ENCODE measurements at places on chromosomes 6 and 20. TPM values are rescaled to one million over a fixed set of nuclear protein-coding genes. Genes with fewer than 3 reads are reported as not detected.

DNA sequence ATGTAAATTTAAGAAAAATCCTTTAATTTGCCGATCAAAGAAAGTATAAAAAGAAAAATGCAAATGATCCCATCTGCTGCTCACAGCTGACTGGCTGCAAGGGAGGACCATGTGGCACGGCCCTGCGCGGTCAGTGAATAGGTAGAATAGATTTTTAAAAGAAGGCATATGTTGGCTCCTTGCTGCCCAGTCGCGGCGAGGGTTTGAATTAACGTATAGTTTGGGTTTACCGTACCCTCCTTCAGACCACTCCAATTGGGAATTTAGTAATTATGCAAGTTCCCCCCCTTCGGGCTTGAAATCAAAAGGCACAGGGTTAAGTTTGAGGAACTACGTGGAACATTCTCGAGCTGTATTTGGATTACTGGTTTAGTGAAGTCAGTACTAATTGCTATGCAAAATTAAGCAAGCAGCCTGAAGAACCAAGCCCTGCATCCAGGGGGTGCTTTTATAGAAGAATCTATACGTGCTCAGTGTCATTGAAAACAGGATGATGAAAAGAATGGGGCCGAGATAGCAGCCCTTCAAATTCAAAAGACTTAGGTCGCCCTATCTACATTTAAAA is 1.1 kb upstream of the BEND3 start:
- DNase-seq: peak; percentile 27

- no peak for DNase-seq
Observed at GRCh38 chr6:20661721-20662120, 127.5 kb downstream of the CDKAL1 start.

DNA sequence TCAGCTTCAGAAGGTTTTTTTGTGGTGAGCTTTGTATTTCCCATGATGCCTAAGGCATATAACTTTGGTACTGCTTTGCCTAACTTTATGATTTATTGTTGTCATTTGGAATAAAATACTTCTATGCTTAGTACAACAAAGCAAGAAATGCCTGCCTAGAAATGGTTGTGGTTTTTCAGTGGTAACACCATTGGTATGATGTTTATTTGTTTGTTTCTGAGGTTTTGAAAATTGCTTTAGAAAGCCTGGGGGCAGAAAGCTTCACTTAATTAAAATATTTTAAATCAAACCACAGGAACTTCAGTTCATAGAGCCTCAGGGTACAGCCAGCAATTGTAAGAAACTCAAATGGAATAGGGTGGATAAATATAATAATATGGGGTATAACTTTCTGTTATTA is 351.2 kb upstream of the MAP3K7 start:
- DNase-seq: no peak

DNA sequence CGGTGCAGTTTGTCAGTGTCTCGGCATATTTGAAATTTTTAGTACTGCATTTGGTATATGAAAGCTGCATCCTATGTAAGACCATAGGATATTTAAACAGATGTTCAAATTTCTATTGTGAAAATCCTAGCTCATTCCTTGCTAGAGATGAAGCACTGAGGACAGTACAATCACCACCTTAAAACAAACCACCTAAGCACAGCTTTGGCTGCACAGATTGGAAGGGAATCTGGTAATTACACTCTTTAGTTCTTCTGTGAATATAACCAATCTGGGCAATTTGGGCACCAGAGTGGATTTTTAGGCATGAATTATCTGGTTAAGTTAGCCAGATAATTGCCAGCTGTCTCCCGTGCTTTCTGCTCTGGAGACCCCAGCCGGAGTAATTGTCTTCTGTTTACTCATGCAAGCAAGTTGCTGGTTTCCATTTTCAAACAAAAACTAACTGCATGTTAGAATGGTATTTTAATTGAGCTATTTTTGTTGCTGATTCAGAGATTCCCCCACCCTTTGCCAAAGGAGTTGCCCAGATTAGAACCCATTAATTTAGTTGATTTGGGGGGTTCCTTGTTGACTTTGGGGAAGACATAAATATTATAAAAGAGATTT is 36.9 kb downstream of the E2F3 start:
- DNase-seq: no peak

GRCh38 chr6:144519426-144519825 is 234.3 kb downstream of the UTRN start:
- DNase-seq: no peak

- no peak for DNase-seq
Observed at GRCh38 chr6:89597372-89597771, 41.2 kb downstream of the LYRM2 start.

DNA sequence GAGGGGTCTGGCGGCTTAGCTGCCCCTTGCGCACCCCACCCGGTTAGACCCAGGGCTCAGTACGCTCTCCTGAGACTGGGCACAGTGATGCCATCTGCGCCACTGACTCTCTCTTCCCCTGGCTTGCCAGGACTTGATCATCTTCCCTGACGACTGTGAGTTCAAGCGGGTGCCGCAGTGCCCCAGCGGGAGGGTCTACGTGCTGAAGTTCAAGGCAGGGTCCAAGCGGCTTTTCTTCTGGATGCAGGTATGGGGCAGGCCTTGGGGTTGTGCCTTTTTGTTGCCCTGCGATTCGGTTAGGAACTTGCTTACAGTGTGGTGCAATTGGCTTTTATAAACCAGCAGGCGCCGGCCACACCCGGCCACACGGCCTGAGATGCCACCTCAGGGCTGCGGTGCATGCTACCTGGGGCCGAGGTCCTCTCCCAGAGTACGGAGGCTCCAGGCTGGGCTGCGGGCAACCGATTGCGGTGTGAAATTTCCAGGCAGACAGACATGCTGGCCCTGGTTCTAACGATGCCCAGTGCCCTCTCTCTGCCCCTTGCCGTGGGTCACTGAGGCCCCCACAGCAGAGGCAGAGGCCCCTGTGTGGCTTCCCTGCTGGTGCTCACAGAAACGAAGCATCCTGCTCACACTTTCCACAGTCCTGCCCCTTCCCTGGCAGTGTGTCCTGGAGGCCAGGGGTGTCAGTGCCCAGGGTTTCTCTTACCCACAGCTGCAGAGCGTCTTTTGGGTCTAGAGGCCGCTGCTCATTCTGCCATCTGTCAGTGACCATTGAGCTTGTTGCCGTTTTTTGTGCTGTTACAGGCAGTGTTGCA is 1.7 kb downstream of the ADRM1 start:
- no peak for DNase-seq

- no peak for DNase-seq
Observed at GRCh38 chr6:139649732-139650131, 275.3 kb upstream of the CITED2 start.

Gene ETV7
- total RNA-seq: not detected

Gene FBXO9
- 53.1 TPM for total RNA-seq

Gene HNF4A
- total RNA-seq: not detected

Gene LRFN2
- total RNA-seq: not detected

Gene TSBP1
- not detected for total RNA-seq

Measured in Caki2 (cell line).